ENCODE measurements at places on chromosomes 7 and 10.

- no peak for DNase-seq
Measured at GRCh38 chr7:49088017-49088416, 163.7 kb downstream of the CDC14C start.

DNA sequence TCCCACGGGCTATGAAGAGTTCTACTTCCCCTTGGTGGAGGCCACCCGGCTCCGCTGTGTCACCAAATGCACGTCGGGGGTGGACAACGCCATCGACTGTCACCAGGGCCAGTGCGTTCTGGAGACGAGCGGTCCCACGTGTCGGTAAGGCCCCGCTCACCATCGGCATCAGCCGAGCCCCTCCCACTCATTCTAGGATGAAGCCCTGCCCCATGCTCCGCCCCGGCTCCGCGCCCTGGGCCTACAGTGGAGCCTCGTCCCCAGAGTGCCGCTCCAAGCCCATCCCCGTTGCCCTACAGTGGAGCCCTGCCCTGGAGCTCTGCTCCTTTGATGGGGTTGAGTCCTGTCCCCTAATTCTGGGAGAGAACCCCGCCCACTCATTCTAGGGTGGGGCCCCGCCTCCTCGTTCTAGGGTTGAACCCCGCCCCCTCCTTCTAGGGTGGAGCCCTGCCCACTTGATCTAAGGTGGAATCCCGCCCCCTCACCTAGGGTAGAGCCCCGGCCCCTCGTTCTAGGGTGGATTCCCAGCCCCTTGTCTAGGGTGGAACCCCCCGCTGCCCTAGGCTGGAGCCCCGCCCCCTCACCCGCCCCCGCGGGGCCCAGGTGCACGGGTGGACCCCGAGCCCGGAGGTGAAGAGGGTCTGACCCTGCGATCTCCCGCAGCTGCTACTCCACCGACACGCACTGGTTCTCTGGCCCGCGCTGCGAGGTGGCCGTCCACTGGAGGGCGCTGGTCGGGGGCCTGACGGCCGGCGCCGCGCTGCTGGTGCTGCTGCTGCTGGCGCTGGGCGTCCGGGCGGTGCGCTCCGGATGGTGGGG lies 3.4 kb upstream of the MUC12 start:
- no peak for DNase-seq

- no peak for DNase-seq
Measured at GRCh38 chr7:102935450-102936115, 22.8 kb downstream of the LRRC17 start.

- DNase-seq = no peak
Measured at GRCh38 chr7:38292442-38292841, 19.0 kb upstream of the TARP start.

GRCh38 chr7:134782121-134782623 lies 2.7 kb downstream of the CALD1 start:
- no peak for DNase-seq

- no peak for DNase-seq
Measured at GRCh38 chr7:100122067-100122466, 2.6 kb downstream of the CNPY4 start.

DNA sequence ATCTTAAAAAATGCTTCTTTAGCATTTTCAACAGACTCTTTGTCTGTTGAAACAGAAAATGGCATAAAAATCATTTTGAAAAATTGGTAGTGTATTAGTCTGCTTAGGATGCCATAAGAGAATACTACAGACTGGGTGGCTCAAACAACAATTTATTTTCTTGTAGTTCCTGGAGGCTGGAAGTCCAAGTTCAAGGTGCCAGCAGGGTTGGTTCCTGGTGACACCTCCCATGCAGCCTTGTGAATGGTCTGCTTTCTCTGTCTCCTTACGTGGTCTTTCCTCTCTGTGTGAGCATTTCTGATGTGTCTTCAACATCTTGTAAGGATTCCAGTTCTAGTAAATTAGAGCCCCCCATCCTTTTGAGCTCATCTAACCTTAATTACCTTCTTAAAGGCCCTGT lies 26.1 kb upstream of the RAB11FIP2 start:
- no peak for DNase-seq

DNA sequence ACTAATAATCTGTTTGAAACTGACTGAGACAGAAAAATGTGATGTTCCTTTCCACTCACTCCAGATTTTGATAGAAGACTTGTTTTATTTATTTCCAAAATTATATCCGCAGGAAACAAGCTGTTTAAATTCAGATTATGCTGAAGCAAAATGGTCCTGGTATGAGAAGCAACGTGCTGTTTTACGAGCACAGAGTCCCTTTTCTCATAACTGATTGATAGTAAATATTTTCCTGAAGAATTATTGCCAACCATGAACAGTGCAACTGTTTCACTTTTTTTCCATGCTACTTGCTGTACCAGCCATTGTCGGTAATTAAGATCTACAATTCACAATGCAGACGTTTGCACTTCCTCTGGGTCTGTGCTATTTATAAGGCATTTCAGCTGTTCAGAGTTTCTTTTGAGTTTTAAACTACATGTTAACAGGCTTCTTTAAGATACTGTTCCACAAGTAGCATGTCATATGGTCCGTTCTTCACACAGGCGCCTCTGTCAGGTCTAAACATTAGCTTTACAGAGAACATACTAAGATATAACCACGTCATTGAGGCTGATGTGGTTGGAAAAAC lies 103.8 kb downstream of the POLL start:
- DNase-seq = no peak

DNA sequence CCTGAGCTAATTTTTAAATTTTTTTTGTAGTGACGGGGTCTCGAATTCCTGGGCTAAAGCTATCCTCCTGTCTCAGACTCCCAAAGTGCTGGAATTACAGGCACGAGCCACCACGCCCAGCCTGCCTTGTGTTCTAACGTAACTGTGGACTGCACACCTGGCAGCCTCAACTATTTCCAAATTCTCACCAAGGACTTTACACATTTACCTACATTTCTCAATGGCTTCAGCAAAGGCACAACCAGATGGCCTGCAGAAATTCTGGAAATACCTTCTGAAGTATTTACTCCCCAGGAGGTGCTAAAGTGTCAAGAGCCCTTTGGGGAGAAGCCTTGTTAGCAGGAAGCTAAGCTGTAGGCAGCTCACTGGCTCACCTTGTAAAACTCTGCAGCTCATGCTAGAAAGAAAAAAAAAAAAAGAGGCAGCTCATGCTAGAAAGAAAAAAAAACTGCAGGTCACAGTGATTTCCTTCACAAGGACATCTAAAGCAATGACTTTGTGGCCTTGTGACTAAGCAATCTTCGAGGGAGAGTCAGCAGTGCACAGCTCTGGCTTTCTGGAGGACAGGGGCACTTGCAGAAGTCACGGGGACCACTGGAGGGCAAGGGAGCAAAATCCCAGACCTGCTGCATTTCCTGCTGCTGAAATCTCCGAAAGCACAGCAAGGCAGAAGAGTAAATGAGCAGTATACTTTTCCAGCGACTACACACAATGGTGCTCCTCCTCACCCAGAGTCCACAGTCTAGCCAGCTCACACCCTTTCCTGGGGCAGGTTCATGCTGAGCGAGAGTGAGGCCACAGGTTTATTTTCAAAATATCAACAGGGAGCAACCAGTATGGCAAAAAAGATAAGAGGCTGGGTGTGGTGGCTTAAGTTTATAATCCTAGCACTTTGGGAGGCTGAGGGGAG lies 40.4 kb downstream of the BAIAP2L1 start:
- no peak for DNase-seq

DNA sequence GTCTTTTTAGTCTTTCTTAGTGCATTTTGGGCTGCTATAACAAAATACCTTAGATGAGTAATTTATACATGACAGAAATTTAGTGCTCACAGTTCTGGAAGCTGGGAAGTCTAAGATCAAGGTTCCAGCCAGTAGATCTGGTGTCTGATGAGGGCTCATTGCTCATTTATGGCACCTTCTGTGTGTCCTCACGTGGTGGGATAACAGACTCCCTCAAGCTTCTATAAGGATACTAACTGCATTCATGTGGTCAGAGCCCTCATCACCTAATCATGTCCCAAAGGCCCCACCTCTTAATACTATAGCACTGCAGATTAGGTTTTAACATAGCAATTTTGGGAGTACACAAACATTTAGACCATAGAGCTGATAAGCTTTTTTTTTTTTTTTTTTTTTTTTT lies 80.4 kb downstream of the ZNRF2 start:
- DNase-seq = no peak

DNA sequence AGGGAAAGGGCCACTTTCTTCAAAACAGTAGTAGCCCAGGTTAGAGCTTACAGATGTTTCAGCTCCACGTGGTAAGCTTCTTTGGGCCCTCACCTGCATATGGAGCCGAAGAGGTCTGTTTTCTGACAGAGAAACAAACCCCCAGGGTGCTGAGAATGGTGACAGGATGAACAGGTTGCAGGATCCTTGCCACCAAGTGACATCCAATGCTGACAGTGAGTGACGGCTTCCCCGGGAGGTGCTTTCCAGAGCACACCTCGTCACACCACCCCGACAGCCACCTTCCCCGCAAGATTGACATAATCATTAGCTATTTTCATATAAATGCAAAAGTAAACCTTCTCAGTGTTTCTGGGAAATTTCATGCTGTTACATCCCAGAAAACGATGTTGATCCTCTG lies 109.3 kb upstream of the BTBD16 start:
- no peak for DNase-seq

GRCh38 chr10:46226900-46227558 lies 59.8 kb upstream of the ANTXRL start:
- no peak for DNase-seq

DNA sequence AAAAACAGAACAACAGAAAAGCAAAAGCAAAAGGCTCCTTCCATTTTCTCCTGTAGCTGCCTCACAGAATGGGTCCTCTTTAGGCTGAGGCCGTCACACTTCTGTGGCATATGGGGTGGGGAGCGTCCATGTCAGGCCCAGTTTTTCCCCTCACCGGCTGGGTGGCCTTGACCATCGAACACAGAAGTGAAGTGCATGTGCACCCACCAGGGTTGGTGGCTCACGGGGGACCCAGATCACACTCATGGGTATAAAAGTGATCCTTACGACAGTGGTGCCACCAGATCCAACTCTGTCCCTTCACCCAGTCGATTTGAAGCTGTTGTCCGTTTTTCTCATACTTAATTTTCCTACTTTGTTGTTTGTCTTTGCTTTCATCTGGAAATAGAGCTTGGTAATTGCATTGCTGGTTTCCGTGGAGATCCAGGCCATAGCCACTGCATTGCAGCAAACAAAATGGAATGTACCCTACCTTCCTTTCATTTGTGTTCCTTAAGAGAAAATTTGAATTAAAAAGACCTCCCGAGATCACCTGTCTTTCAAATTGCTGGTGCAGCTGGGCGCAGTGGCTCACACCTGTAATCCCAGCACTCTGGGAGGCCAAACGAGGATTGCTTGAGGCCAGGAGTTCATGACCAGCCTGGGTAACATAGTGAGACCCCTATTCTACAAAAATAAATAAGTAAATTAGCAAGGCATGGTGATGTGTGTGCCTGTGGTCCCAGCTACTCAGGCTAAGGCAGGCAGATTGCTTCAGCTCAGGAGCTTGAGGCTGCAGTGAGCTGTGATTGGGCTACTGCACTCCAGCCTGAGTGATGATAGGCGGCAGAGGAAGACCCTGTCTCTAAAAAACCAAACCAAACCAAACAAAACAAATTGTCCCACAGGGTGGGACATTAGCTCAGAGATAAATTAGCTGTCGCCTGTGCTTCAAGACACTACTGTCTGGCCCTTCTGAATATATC lies 10.7 kb upstream of the GJD4 start:
- no peak for DNase-seq

GRCh38 chr10:64261676-64262075 lies 740.5 kb downstream of the REEP3 start:
- DNase-seq = no peak

DNA sequence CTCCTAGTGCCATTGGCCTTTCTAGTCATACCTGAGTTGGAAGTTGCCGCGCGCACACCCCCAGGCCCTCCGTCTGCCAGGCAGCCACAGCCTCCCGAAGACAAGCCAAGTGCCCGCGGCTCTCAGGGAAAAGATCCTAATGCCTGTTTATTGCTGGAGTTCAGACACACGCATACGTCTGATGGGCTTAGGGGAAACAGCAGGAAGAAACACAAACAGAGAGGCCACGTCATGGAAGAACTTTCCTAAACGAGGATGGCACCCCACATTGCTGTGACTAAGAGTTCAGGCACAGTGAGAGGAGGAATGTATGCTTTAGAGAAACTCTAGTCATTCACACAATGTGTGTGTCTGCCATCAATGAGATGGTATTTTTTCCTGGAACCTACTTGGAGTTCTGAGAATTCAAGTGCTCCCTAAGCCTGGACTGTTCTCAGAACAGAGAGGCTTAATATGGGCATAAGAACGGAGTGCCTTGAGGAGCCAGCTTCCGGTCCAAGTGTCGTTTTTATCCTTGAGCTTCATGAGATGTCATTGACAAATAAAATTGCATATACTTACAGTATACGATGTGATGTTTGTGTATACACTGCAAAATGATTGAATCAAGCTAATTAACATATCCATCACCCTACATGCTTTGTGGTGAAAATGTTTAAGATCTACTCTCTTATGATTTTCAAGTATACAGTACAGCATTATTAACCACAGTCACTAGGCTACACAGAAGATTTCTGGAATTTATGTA lies 11.6 kb upstream of the RBP3 start:
- DNase-seq = no peak

DNA sequence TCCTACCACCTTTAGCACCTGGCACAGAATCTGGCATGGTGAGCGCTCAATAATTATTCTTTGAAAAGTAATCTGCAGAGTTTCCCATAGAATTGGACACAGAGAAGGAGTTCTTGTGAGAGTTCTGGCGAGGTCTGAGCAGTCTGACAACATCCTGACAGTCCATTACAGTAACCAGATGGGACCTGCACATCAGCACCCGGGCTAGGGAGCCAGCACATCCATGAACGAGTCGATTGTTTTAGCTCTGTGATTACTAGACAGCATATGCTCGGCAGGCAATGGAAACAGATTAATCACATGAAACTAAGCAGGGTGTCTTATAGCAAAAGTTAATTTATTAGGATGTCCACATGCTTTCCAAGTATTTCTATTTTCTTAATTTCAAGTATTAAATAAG lies 96.7 kb downstream of the SEMA3D start:
- DNase-seq = no peak

- DNase-seq = no peak
Measured at GRCh38 chr7:132412435-132412834, 163.8 kb downstream of the PLXNA4 start.

- peak; percentile 61 for DNase-seq
Measured at GRCh38 chr7:38186593-38187314, 8.7 kb downstream of the STARD3NL start.

DNA sequence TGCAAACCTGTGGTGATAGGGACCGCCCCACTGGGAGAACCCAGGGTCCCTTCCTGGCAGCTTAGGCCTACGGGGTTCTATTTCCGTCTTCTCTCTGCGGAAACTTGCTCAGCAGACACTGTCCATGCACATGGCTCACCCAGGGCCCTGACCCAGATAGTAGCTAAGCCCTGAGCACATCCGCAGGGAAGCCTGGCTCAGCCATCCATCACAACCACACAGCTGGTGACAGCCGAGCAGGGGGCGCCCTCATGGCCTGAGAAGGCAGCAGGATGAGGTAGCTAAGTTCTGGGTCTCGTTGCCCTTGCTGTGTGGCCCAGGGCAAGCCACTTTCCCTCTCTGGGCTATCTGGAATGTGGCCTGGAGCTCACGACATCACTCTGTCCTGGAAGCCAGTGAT lies 23.3 kb downstream of the NPTX2 start:
- DNase-seq = no peak

- no peak for DNase-seq
Measured at GRCh38 chr7:131067220-131067619, 260.5 kb upstream of the MKLN1 start.

GRCh38 chr10:57962839-57963238 lies 304.9 kb downstream of the IPMK start:
- DNase-seq = no peak

- DNase-seq = peak; percentile 73
Measured at GRCh38 chr7:41943094-41943577, 240.2 kb upstream of the INHBA start.

Data from HS-5 (cell line).